ENCODE measurements at places on chromosomes 1 and 21.

DNA sequence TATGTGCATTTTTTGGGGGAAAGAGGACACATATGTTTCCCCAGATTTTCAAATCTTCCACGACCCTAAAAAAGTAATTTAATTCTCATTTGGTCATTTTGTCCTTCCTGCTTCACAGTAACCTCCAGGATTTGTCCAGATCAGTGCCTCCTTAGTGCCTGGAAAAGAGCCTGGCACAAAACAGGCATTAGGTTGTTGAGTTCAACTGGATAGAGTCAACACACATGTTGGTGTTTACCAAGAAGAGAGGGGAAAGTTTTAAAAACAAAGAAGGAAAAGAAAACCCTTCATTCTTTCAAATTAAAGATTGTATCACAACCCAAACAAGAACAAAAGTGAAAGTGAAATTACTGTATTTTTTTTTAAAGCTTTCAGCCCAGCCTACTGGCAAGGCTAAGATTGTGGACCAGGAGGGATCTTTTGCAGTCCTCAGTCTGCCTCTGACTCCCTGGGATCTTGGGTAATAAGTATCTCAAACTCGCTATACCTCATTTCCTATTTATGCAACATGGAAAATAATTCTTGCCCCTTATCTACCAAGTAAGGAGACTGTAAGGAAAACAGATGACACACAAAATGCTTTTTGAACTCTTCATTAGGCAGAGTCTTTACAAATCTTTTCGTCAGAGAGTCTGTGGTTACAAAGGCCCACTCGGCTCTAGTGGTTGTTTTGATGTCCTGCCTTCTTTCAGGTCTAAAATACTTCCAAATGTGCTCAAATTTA is 57.8 kb downstream of the ZNF281 start:
- DNase-seq = peak; percentile 57

DNA sequence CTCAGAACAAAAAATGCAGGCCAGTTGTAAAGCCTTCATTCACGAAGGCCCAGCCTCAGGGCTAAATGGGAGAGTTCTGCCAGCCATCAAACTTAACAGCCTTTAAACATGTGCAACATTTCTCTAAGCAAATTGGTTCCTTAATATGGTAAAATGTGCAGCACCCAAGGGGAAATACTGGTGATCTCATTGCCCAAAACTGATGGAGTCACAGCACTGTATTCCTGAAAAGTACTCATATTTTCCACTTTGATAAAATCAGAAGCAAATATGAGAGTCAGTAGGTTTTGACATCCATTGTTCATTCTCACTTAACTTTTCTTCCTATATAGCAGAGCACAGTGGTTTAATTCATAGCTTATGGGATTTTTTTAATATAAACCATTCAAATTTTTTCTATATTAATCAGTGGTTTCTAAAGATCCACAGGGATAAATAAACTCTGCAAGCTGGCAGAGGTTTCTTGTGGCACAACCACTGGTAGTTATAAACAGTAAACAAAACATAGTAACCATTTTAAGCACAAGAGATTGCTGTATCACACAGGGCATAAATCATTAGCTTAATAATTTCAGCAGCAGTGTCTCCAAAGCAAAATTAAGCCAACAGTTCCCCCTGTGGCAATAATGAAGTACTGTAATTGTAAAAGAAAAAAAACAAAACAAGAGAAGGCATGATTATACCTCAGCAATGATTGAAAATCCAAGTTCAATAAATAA is 106.9 kb upstream of the LYPLAL1 start:
- DNase-seq = peak; percentile 74

- DNase-seq = no peak
These were observed 12.3 kb upstream of the SEMA4A start for GRCh38 chr1:156140879-156141707.

DNA sequence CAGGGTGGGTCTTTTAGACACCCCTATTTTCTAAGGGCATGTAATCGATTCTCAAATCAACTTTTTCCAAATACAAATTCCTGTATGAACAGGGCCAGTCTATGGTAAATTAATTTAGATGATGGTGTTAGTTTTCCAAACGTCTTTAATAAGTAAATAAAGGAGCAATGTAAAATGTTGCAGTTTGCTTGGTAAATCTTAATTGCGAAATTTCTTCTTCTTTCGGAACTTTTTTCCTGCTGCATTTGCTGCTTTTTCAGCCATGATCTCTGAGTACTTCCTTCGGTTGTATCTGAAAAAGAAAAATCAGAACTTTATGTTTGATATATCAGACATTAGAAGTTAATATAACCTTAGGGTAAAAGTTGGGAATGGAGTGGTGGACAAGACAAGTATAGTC is 9.4 kb downstream of the DNTTIP2 start:
- no peak for DNase-seq
